ENCODE measurements at places on chromosomes 3 and 15. TPM values are rescaled to one million over a fixed set of nuclear protein-coding genes. Genes with fewer than 3 reads are reported as not detected.

DNA sequence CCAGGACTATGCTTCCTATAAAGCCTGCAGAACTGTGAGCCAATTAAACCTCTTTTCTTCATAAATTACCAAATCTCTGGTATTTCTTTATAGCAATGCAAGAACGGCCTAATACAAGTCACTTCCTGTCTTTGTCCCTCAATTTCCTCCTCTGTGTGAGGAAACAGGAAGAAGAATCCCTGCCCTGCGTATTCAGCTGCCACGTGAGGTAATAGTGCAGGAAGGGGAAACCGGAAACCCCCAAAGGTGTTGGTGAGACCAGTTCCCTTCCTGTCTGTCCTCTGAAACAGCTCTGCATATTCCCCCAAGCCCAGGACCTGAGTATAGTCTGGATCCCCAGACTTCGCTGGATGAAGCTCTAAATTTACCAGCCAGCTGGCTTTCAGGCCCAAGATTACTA lies 18.1 kb upstream of the PTPN23 start:
- no peaks in the 10 kb centered on the region for H3K27me3 ChIP-seq
- no peak overlapping the region for H3K27ac ChIP-seq
- no peaks in the 10 kb centered on the region for H3K4me1 ChIP-seq
- H3K4me3 ChIP-seq = no peak overlapping the region
- H3K36me3 ChIP-seq = no peaks in the 10 kb centered on the region

The NAA80 gene
- total RNA-seq = 6.7 TPM

The PDE8A gene
- total RNA-seq = 63.3 TPM

GRCh38 chr3:153373606-153374005 lies 211.6 kb downstream of the RAP2B start:
- H3K4me3 ChIP-seq = no peak overlapping the region
- no peak for DNase-seq
- no peak overlapping the region for H3K27ac ChIP-seq
- no peaks in the 10 kb centered on the region for H3K27me3 ChIP-seq
- no peaks in the 10 kb centered on the region for H3K4me1 ChIP-seq

The MESP2 gene
- total RNA-seq = 0.45 TPM

DNA sequence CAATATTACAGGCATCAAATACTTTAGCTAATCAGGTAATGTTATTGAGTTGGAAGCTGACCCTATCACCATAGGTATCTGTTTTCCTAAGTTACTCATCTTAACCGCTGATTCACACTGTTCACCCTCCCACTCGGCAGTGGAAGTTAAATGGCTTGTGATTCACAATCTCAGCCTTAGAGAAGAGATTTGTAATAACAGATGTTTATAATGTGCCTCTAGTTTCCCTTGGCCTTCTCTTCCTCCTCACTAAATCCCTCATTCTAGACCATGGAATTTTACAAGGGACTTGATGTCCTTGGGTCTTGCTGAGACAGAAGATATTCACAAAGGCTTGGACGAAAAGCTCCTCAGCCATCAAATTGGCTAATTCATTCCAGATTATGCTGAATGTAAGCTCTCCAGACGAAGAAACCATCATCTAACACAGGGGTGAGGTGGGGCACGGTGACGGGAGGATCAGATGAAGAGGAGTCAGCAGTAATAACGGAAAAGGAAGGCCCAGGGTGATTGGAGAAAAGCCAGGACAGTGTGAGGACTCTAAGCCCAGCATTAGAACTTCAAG lies 931.7 kb downstream of the MCTP2 start:
- DNase-seq = no peak
- no peaks in the 10 kb centered on the region for H3K4me1 ChIP-seq
- no peak overlapping the region for H3K4me3 ChIP-seq
- H3K27me3 ChIP-seq = no peaks in the 10 kb centered on the region
